H1 (cell line): ENCODE measurements at places on chromosomes 6 and 20.
A peak's percentile ranks its signal among the peaks of the same experiment; 100 is the strongest.

DNA sequence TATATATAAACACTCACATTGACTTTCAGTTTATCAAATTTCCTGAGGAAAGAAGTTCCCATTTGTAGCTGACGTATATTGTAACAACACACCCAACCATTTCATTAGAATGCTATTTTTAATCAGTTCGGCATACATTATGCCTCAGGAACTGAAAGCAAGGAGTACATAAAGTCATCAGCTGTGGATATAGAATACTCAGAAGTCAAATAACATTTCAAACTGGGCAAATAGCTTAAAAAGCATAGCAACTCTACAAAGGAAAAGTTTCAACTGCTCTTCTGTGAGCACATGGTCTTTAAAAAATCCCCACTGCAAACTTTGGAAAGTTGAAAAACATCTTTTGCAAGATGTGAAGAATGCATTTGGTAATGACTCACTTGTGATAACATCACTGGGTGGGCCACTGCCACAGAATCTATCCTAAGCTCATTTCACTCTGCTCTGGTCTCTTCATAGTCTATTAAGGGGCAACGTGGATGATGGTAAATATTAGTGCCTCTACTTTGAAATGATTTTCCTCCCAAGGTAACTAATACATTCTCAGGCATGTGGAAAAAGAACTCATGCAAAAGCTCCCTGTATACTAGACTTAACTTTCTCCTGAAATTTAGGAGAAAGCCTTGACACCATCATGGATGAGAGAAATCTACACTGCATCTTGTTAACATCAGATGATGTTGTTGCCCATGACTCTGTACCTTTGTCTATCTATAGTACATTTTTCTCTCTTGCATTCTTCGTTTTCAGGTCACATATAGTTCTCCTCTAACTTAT is 49.2 kb downstream of the FYN start:
- DNase-seq = no peak

DNA sequence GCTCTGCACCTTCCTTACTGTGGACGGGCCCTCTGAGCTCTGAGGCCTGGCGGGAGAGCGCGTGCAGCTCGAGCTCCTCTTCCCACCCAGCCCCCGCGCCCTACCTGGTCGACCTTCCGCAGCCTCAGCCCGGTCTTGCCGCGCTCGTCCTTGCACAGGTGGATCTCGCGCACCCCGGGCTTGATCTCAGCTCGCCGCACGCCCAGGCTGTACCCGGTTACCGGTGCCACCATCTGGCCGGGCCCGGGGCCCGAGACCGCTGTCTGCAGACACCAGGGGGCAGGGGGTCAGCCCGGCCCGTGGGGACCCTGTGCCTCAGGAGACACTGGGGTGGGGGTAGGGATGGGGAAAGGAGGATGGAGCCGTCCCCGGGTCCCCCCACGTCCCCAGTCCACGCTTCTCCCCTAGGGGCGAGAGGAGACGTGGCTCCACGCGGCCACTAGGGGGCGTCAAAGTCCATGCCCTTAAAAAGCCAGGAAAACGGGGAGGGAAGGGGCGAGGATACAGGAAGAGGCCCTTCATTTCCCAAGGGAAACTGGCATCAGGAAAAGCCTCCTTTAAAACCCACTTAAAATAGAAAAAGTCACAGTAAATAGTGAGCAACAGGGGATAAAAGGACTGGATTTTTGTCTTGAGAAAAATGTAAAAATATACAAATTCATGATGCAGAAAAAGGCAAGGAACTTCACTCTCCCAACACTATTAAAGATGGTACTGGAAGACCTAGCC is 15.5 kb downstream of the SDCBP2 start:
- DNase-seq = no peak

GRCh38 chr6:31702405-31702818 is 712 bp downstream of the ABHD16A start:
- no peak for DNase-seq

- no peak for DNase-seq
These were observed 25.8 kb upstream of the TTPAL start for GRCh38 chr20:44449864-44450263.

DNA sequence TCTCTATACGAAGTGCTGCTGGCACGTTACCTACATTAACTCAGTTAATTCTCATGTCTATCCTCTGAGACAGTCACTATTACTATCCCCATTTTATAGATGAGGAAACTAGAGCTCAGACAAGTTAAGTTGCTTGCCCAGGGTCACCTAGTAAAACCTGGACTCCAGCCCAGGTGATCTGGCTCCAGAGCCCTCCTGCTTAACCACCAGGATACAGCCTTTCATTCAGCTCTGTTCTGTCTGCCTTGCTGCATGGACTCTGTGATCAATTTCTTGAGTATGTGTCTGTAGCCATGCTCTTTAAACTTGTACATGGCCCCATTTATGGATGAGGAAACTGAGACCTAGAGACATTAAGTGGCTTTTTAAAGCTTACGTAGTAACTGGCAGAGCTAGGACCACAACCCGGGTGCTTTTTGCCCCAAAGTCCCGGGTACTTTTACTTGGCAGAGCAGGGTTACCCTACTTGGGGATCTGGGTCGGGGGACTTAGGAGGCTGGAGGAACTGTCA is 4.7 kb downstream of the CDKN1A start:
- no peak for DNase-seq

DNA sequence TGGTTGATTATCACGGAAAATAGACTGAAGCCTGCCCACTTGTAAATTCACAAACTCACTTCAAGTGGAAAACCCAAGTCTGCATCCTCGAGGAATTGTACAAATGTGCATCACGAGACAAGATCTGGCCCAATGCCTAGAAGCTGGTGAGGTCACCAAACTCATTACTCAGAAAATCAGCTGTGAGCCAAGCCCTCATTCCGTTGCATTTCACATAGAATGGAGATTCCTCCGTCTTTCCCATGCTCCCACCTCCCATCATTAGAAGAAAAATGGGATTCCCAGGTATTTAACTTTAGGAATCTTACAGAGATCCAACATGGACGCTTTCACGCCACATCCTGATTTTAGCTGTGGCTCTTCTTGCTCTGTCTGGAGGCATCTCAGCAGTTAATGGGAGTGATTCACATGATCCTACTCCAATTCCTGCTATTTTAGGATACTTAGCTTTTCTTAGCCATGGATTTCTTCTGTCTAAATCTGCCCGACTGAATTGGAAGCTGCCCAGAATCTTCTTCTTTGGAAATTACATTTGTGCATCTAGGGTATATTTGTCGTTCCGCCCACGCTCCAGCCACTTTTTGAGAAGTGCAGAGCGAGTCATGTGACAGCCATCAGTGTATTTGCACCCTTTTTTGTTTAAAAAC is 68.7 kb upstream of the STMND1 start:
- DNase-seq = no peak

DNA sequence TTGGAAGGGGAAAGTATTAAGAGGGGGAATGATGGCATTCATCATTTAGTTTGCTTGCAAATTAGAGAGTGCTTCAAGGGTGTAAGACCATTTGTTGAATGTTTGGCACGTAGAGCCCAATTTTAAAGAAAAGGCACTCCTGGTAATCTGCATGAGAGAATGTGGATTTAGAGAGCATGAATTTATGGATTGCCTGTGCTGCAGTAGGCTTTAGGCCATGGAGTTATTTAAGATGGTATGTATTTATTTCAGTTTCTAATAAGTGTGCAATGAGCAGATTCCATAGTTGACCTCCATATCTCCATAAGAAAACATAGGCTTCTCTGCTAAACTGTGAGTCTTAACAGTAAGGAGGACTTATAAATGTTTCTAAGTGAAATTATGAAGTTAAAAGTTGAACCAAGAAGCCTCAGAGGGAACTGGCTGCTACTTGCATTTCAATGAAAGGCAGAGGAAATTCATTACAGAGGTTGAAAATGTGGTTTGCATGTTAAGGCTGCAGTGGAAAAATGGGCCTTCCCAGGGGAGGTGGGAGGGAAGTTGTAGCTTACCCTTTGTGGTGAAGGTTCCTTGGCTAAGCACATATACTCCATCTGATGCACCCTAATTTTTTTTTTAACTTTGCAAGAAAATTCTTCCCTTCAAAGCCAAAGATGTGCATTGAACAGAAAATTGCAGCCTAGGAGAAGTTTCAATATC is 134.2 kb downstream of the CARMIL1 start:
- DNase-seq = no peak

- DNase-seq = peak; percentile 17
These were observed 50.2 kb downstream of the IYD start for GRCh38 chr6:150418827-150419594.

DNA sequence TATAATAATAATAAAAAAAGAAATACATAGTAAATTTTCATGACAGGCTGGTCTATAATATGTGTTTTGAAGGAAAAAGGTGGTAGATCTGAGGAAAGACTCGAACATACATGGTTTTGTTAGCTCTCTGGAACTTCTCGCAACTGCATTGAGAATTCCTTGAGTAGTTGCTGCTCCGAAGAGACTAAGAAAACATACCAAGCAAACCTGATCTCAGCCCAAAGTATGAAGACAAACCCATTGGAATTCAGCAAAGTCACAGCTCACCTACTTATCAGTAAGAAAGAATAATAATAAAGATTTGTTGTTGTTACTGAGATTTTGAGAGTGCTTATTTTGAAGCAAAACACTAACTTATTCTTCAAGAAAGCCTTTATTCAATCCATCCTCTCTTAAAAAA is 1107.1 kb upstream of the EYS start:
- DNase-seq = no peak
